ENCODE measurements at places on chromosomes 6 and 20. TPM values are rescaled to one million over a fixed set of nuclear protein-coding genes. Genes with fewer than 3 reads are reported as not detected.

DNA sequence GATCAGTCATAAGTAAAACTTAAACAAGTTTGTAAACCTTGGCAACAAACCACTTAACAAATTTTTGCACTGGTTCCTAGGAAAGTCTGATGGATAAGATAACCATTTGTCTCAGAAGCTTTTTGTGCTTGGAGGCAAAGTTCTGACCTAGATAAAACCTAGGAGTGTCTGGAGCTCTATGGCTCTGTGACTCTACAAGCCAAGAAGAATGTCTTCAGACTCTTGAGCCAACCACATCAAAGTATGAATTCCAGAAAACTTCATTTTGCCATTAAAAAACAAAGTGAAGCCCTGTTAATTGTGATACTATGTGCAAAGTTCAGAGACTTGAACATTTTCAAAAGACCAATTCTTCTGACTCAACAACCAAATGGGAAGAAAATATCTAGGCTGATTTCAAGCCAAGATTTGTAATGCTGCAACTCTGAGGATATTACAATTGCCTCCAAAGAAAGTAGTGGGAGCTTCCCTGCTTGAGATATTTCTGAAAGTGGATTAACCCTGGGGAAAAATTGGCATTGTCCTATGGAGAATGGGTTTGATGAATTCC, 158.1 kb upstream of the FOXQ1 start:
- DNase-seq = no peak

DNA sequence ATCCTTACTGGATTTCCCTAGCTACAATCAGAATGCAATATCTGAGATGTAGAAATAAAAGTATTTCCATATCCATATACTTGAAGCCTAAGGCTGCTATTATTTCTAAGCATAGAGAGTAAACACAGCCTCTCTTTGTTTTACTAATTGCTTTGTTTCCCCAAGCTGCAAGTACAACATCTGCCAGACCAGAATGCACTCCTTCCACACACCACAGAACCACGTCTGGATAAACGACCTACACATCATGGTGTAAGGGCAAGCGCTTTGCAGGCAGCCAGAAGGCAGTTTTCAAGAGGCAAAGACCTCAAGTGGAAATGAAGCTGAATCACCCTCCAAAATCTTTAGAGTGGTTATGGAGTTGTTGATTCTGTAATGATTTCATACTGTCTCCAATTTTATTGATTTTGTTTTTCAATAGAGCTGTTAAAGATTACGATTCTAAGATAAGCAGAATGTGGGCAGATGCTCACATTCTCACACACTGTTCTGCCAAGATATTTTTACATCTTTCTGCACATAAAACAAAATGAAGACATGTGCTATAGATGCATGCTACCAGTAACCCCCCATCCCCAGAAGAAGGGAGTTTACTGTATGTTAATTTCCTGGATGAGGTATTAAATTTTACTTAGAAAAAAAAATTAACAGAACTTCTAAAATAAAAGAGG, 88.8 kb downstream of the THEMIS start:
- no peak for DNase-seq

- no peak for DNase-seq
Observed at GRCh38 chr6:73586416-73586974, 65.7 kb upstream of the EEF1A1 start.

DNA sequence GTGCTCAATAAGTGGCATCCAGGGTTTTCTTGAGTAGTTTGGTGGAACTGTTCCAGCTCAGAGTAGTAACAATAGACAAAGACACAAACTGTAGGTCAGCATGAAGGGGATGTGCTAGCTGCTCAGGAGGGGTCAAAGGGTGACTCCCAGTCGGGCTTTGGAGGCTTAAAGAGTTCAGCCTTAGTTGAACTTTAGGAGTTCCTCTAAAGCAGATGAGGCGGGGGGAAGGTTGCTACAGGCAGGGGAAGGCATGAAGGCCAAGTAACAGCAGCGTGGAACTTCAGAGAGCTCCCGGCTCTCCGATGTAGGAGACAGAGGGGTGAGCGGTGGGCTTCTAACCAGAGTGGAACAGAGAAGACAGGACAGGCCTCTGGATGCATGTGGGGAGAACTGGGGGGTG, 115.5 kb upstream of the CD93 start:
- no peak for DNase-seq

Gene MRPL18
- 17.5 TPM for total RNA-seq

Gene MOCS1
- 0.56 TPM for total RNA-seq

Gene TNFAIP3
- 3,807 TPM for total RNA-seq

Gene CDK5RAP1
- 60.7 TPM for total RNA-seq

Gene C2
- 1.1 TPM for total RNA-seq

Gene ADGB
- total RNA-seq = not detected

Gene SLC25A27
- total RNA-seq = not detected

Gene BPIFA1
- not detected for total RNA-seq

Gene OOEP
- total RNA-seq = 0.49 TPM

Gene HLA-DOA
- 16.2 TPM for total RNA-seq

Gene PDE7B
- 0.22 TPM for total RNA-seq
